ENCODE measurements at places on chromosomes 5 and 9.

- DNase-seq: no peak
These were observed 78.2 kb upstream of the FER start for GRCh38 chr5:108669462-108669861.

GRCh38 chr5:167478188-167478587 is 813.3 kb upstream of the WWC1 start:
- no peak for DNase-seq

DNA sequence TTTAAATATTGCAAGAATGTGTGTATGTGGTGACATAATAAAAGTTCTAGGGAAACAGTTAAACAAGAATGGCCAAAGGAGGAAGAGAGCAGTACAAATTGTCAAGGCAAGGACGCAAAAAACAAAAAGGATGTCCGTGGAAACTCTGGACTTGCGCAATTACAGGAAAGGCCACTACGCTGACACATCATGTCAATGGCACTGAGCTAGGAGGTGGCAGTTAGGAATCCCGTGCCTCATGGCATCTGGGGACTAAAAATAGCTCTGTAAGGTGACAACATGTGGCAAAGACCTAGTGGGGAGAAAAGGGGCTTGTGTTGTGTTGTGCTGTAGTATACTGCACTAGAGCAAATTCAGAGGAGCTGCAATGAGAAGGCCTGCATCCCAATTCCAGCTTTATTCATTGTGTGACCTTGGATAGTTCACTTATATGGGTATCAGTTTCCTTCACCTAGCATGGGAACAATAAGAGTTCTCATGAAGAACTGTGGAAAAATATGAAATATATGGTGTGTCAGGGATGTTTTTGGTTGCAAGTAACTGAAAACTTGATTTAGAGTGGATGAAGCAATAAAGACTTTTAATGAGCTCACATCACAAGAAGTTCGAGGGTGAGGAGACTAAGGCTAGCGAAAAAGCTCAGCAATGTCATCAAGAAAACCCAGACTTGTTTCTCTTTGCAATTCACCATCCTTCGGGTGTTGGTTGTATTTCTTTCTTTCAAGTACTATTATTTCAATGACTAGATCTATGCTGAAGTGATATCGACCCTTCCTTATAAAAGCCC is 124.1 kb upstream of the STC2 start:
- DNase-seq: no peak

GRCh38 chr5:171593976-171594375 is 174.5 kb downstream of the FGF18 start:
- no peak for DNase-seq

DNA sequence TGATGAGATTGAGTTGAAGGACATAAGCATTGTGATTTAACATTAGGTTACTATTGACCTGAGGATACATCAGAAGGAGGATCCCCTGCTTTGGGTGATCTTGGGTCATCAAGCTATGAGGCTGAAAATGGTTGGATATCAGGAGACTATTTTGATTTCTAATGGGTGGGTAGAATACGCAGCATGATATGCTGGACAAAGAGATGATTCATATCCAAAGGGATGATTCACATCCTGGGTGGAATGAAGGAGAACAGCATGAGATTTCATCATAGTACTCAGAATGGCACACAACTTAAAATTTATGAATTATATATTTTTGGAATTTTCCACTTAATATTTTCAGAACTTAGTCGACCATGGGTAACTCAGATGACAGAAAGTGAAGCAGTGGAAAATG is 1759.5 kb upstream of the C9orf72 start:
- DNase-seq: no peak

DNA sequence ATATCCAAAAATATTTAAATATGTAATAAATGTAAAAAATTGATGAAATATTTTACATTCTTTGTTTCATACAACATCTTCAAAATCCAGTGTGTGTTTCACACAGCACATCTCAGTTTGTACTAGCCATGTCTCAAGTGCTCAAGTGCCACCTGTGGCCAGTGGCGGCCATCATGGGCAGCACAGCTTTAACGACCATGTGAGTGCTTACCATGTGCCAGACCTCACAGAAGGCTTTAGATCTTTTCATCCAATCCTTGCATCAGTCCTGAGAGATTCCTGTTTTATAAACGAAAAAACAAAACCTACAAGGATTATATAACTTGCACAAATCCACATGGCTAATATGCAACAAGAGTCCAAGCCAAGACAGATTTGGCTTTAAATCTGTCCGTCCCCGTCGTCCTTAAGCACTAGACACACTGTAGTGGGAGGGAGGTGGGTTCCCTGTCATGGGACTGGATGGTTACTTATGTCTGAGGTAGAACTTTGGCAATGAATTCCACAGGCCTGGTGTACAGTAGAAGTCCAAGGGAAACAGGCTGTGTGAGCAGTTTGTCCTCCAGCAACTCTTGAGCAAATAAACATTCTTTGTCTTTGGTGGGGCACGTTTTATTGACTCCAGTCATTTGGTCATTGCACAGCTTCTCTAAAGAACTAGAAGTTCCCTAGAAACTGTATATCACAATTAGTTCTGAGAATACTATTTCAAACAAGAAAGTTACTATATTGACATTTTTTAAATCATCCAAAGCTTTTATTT is 25.0 kb upstream of the F2R start:
- DNase-seq: no peak

- DNase-seq: peak; percentile 9
These were observed 220.9 kb upstream of the TRPC7 start for GRCh38 chr5:136586196-136586595.

DNA sequence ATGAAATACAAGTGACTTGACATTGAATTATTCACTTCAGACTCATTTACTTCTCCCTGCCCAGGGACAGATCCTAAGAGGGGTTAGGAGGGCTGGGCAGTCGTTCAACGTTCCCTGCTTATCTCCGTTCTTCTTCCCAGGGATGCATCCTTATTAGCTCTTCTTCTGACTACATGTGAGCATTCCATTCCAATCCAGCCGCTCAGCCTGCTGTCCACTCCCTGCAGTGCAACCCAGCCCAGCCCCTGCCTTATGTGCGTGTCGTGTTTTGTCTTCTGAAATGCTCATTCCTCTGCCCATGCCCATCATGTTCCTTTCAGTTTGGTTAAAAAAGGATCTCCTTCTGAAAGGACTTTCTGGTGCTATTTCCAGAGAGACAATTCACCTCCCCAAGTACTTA is 64.7 kb upstream of the PALM2AKAP2 start:
- DNase-seq: no peak

DNA sequence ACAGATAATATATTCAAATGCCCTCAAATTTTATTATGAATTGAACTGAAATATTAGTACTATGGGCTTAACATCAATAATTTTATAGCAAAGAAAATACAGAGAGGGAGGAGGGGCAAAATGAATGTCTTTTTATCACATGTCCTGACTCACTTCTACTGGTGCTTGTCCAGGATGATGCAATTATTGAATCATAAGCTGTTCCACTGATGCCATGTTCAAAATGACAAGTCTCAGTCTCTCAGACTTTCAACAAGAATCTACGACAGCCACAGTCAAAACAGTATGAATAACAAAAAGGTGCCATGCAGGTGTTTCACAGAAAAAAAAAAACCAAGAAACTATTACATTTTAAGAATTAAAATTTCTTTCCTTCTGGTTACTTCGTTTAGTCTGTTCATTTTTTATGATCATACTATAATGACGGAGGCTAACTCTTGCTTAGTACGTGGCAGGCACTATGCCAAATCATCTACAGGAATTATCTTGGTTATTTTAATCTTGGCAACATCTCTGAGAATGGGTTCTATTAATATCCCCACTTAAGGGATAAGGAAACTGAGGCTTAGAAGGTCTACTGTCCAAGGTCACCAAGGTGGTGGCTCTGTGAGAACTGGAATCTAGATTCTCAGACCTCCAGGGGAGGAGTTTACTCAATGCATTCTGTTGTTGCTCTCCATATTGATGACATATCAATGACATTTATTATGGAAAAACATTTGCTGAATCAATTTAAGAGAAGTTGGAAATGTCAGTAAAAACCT is 61.5 kb downstream of the NR3C1 start:
- peak; percentile 34 for DNase-seq

DNA sequence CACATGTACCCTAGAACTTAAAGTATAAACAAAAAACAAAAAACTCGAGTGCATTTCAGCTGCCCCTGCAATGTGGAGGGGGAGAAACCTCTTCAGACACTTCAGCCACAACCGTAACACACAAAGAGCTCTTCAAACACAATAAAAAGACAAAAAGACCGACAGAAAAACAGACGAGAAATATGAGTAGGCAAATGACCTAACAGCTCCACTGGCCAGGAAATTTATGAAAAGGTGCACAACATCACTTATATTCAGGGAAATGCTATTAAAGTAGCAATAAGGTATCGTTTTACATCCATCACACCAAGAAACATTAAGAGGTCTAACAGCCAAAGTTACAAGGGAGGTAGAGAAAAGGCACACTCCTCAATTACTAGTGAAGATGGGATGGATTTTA is 6.2 kb downstream of the ZBED3 start:
- no peak for DNase-seq

DNA sequence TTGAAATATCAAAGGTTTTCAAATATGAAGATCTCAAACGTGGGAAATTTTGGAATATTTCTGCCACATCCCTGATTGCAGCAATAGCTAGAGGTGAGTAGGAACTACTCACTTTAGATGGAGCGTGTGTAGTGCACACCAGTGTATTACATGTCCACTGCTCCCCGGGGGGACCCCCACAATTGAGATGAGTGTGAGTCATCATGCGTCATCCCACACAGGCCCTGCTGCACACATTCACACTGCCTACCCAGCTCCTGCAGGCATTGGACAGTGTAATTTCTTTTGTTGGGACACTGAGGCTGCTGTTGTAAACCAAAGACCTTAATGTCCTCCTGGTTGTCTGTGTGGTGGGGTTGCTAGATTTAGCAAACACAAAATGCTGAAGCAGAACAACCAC is 280.0 kb downstream of the GAS1 start:
- no peak for DNase-seq

All from K562 (cell line).